ENCODE measurements at places on chromosomes 4 and X.

DNA sequence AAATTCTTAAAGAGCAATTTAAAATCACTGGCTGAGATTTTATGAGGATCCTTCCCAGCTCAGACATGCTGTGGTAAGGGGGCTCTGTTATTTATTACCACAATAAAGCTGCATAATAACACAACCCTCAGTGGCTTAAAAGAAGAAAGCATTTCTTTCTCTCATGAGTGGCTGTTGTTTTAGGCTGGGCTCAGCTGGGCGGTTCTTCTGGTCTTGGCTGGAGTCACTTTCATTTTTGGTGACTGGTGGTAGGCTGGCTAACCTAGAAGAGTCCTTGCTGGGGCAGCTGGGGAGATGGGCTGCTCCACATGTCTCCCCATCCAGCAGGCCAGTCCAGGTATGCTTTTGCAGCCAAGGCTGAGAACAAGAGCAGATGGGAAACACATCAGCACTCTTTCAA lies 113.0 kb upstream of the MSX1 start:
- DNase-seq = no peak

DNA sequence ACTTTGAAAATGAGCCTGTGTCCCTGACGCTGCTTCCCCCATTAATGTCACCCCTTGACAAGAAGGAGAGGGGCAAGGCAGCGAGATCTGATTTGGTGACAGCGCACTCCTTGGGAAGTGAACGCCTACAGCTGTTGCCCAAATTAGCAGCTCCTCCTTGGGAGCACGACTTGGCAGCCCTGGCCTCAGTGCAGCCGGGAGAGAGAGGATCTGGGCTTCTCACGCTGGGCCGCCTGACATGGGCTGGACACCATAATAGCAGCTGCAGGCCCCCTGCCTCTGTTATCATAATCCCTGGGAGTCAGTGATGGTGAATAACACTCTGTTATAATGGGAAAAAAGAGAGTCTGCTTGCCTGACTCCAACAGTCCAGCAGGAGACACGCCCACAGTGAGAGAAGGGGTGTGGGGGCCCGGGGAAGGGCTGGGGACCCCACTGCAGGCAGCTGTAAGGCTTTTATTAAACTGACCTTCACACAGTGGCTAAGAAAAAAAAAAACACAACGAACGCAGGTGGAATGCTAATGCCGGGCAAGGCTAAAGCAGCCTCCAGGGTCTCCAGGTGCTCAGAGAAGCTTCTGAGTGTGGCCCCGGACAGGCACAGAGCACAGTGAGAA lies 73.3 kb downstream of the PSAPL1 start:
- DNase-seq = no peak

GRCh38 chr4:177229331-177229730 lies 80.3 kb upstream of the NEIL3 start:
- DNase-seq = no peak

GRCh38 chr4:6282314-6282771 lies 12.7 kb downstream of the WFS1 start:
- DNase-seq = no peak

DNA sequence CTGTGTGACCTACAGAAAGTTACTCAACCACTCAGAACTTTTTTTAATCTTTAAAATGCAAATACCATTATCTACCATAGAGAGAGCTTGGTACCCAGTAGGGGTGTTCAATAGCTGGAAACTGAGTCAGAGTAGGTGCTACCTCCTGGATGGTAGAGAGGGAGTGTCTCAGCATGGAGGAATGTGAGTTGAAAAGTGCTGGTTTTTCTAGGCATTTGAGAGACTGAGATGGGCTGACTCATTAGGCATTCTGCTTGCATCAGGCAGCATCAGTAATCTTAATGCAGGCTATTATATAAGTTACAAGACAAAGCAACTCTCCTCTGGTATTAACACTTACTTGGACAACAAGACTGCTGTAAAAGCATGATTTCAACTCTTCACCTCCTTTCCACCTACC lies 70.9 kb upstream of the ARHGEF9 start:
- DNase-seq = peak; percentile 25

- no peak for DNase-seq
Measured at GRCh38 chrX:118528071-118528737, 32.6 kb downstream of the DOCK11 start.
